Hepatocyte (in vitro differentiated cells): ENCODE measurements at places on chromosomes 1 and 21.
A peak's percentile ranks its signal among the peaks of the same experiment; 100 is the strongest.

- no peak for DNase-seq
Observed at GRCh38 chr1:222335586-222335985, 212.3 kb downstream of the HHIPL2 start.

- no peak for DNase-seq
Observed at GRCh38 chr1:41674522-41674921, 190.0 kb upstream of the EDN2 start.

DNA sequence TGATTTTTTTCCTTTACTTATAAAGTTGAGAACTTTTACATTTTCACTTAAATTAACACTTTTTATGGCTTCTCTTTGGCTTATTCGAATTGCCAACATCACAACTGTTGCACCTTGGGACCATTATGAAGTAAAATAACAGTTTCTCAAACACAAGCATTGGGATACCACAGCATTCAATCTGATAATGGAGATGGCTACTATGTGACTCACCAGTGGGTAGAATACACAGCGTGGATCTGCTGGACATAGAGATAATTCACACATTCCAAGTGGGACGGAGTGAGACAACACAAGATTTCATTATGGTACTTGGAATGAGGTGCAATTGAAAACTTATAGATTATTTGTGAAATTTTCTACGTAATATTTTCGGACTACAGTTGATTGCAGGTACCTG is 68.0 kb downstream of the ADAMTS1 start:
- no peak for DNase-seq

GRCh38 chr1:199799116-199799515 is 228.4 kb upstream of the NR5A2 start:
- no peak for DNase-seq

GRCh38 chr1:149849947-149850360 is 49.4 kb upstream of the BOLA1 start:
- peak; percentile 7 for DNase-seq

- DNase-seq = no peak
Observed at GRCh38 chr21:39149882-39150281, 33.4 kb downstream of the PSMG1 start.

GRCh38 chr1:183470961-183471742 is 1.1 kb upstream of the SMG7 start:
- peak; percentile 87 for DNase-seq

- DNase-seq = no peak
Observed at GRCh38 chr1:71224741-71225377, 144.0 kb upstream of the ZRANB2 start.

DNA sequence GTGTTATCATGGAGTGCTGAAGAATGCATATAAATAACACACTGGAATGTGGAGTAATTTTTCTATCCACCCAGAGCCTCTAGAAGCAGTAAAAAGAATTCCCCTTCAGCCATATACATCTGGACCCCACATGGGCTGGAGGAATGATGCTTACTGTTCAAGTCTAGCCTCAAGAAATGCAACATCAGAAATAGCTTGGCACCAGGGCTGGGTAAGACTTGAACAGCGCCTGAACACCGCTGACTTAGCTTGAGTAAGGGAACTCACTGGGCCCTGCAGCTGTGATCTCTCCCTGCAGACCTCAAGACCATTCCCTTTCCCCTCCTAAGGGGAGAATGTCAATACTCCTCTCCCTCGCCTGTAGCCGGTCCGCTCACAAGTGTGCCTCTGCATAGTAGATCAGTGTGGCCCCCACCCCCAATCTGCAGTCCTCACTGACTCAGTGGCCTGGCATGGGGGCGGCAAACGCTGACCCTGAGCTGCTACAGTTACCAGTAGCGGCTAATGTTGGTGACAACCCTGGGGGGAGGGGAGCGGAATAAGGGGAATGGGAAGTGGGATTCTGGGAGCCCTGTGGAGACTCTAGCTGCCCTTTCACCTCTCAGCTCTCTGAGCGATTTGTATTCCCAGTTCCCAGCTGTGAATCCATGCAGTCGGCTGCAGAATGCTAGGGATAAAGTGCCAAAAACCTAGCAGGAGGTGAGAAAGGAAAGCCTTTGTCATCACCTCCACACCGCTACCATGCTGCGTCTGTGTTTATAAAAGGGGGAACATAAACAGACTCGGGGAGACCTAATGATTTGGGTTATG is 483.9 kb downstream of the DISC1 start:
- DNase-seq = peak; percentile 16
